ENCODE measurements at places on chromosomes 13 and 19.

- no peak for DNase-seq
Observed at GRCh38 chr19:51354742-51355148, 11.4 kb downstream of the ETFB start.

- peak; percentile 47 for DNase-seq
Observed at GRCh38 chr13:110442930-110443621, 118.4 kb downstream of the RAB20 start.

- DNase-seq: no peak
Observed at GRCh38 chr13:66275416-66275815, 954.7 kb downstream of the PCDH9 start.

DNA sequence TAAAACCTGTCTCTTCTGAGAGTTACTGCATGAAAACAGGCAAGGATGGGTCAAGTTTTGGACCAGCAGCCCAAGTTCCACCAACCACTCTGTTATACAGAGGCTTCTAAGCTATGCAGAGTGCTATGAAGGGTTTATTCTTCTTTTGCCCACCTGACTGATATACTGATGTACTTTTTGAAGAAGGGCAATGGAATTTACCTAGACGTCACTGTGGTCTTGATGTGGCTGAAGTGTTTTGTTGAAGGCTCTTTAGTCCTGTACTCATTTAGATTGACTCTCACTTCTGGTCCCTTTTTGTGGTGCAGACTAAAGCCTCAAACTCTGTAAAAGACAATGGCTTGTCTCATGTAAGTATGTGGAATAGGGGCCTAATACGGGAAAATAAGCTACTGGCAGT, 92.0 kb downstream of the DGKH start:
- no peak for DNase-seq

DNA sequence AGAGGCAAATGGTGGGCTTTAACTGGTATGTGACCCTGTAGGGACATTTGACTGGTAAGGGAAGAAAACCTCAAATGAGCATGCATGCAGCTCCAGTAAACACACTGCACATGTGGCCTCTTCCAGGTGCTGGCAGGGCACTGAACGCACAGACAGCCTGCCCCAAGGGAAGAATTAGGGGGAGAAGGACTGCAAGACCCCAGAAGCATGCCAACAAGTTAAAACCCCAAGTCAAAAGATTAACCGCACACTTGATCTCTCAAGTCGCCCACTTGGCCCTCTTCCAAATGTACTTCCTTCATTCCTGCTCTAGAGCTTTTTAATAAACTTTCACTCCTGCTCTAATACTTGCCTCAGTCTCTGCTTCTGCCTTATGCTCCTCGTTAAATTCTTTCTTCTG, 46.9 kb upstream of the SLITRK1 start:
- no peak for DNase-seq

- no peak for DNase-seq
Observed at GRCh38 chr13:39266426-39266825, 228.2 kb downstream of the NHLRC3 start.

DNA sequence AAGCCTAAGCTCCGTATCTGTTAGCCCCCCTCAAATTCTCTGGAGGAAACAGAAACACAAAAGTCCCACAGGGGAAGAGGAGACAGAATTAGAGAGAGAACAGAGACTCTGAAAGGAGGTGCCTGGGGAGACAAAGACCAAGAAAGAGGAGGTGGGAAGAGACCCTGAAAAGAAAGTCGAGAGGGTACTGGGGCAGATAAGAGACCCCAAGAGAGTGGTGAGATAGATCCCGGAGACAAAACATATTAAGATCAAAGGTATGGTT, 915 bp upstream of the GRWD1 start:
- no peak for DNase-seq

DNA sequence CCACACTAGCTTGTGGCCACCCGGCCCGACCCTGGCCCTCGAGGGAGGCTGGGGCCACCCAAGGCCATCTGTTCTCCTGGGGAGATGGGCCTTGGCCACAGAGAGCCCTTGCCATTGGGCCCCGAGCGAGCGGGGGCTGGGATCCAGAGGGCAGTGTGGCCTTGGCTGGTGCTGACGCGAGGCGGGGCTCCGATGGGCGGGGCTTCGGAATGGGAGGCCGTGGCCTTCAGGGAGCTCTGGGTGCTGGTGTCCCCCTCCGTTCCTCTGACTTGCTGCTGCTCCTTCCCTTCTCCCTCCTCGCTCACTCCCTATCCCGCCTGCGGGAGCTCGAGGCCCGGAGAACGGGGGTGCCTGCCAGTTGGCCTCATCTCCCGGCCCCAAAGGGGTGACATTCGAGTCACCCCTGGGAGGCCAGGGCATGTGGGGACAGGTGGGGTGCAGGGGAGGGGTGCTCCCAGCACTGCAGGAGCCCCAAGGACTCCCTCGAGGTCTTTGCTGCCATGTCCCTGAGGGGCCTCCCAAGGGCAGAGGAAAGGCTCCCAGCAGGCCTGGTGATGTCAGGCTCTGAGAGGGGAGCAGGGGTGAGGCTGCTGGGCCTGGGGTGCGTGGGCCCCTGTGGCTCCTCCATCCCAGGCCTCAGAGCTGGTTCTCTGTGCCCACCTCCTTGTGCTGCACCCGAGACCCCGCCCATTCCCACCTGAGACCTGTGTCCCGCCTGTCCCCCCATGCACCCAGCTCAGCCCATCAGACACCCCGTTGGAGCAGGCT, 4.2 kb downstream of the NCLN start:
- no peak for DNase-seq

GRCh38 chr13:42014119-42014518, 34.3 kb upstream of the DGKH start:
- no peak for DNase-seq

DNA sequence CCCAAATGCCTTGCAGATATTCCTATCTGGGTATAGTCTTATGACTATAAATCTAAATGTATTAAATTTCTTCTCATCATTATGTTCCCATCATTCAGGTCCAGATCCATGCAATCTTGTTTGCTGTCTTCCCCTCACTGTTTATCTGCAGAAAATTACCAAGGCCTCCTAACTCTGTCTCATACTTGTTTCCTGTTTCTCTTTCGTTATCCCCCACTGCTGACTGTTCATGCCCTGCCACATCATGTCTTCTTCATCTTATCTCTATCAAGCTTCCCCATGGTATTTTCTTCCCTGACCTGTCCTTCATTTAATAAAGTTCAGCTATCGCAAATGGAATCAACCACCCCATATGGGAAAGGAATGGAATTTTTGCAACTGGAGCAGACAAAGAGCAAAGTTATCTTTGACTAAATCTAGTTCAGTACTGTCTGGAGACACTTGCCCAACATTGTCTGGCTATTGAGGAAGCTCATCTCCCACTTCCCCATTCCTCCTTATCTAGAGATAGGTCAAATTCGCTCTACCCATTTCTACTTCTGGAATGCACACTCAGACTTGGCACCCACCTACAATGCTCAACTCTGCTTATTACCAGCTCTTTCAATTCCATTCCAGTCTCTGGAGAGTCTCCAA, 1358.1 kb downstream of the EFNB2 start:
- DNase-seq: peak; percentile 53

DNA sequence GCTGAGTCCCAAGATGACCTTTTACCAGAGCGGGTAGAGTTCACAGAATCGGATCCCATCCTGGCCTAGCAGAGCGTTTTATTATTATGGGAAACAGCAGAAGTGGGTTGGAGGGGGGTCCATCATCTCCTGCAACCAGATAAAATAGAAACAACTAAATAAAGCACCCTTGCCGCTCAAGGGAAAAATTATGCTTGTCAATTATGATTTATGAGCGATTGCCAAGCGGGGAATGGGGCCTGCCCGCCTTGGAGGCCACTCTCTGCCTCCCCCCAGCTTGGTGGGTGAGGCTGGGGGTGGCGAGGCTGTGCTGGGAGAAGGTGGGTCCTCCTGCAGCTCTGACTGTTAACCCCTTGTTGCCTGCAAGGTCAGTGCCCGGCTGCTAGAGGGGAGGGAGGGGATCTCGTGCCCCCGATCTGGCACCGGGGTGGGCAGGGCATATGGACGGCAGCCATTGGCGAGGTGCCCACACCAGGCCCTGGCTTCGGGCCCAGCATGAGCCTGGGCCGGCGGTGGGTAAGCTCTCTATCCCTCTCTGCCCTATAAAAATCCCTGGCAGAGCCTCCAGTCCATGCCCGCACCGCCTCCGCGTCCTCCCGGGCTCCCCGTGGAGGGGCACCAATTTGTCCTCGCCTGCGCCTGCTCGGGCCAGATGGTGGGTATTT, 129.1 kb downstream of the URI1 start:
- DNase-seq: no peak

DNA sequence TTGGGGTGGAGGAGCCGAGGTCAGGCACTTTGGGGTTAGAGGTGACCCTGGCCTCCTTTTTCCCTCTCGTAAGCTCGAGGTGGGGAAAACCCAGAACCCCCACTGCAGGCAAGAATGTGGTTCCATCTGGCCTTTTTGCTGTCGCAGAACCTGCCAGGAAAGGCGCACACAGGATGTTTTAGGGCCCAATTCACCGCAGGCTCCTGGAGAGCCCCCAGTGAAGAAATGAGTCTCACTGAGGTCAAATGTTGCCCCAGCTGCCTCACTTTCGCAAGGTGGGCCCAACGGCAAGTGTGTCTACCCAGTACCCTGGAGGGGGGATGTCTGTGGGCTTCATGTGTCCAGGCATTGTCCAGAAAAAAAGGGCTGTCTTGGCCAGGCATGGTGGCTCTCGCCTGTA, 61.8 kb downstream of the PEX11G start:
- DNase-seq: no peak

DNA sequence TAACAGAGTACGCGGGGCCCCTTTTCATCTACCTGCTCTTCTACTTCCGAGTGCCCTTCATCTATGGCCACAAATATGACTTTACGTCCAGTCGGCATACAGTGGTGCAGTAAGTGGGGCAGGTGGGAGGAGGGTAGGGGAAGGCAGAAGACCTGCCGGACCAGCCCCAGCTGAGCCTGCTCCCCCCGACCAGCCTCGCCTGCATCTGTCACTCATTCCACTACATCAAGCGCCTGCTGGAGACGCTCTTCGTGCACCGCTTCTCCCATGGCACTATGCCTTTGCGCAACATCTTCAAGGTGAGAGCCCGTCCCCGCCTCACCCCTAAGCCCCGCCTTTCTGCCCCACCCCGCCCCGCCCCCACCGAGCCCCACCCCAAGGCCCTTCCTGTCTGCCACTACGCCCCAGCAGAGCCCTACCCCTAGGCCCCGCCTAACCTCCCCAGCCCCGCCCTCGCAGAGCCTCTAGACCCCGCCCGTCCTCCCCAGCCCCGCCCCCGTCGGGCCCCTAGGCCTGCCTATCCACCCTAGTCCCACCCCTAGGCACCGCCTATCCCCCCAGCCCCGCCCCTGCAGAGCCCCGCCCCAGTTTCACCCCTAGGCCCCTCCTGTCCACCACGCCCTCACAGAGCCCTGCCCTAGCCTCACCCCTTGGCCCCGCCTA, 7.7 kb downstream of the NDUFB7 start:
- DNase-seq: peak; percentile 71

- no peak for DNase-seq
Observed at GRCh38 chr13:60435762-60436374, 38.8 kb downstream of the TDRD3 start.

DNA sequence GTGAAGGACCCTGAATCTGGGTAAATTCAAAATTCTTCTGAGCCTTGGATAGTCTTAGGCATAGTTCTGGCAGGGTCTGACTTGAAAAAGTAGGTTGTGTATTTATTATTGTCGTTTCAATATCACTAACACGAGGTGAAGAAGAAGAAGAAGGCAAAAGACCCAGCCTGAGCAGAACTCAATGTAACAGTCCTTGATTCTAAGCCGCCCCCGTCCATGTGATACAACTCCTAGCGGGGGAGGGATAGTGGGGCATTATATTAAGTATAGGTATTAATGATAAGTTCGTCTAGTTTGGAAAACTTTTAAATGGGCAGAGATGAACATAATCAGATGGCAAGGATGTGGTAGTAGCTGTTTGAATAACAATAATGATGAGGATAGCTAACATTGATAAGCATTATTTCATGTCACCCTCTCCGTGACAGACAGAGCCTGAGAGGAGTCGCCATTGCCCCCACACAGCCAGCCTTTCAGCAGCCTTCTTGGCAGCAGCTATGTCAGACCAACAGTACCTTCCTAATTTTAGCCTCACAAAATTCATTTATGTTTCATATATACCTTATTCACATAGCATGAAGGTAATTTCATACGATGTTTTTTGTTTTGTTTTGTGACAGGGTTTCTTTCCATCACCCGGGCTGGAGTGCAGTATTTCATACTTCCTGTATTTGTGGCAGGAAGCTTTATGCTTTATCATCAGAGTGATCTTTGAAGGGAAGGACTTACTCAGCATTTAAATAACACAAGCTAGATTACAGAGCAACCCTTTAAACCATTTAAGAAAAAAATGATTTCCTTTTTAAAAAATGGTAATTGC, 64.4 kb upstream of the NPAS1 start:
- peak; percentile 69 for DNase-seq

DNA sequence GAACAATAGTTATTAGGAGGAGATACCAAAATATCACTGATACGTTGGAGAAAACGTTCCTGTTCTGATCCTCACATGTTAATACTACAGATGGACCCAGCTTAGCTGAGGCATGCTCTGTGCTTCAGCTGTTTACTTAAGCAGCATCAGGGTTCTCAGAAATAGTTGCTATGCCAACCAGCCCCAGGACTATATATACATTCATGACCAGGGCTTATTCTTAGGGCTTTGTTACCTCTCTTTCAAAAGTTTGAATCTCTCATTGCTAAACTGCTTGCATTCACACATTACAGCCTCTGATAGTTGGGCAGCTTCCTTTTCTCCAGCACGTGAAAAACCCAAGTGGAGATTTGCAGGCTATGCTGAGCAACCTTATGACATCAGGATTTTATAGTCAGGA, 800.4 kb downstream of the DIAPH3 start:
- DNase-seq: no peak

- no peak for DNase-seq
Observed at GRCh38 chr13:39210961-39211534, 172.8 kb downstream of the NHLRC3 start.

DNA sequence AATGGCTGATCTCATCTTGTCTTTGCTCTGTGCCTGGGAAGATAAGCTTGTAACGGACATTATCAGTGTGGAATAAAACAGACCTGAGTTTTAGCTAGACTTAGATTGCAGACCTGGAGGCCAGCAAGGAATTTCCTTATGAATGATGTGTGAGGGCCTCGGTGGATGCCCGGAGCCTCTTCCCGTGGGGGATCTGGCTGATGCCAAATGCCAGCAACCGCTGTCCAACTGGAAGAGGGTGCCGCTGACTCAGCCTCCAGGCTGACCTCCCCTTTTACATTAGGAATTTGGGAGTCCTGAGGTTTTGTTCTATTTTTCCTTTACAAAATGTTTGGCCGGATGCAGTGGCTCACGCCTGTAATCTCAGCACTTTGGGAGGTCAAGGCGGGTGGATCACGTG, 19.6 kb upstream of the LILRA2 start:
- no peak for DNase-seq

DNA sequence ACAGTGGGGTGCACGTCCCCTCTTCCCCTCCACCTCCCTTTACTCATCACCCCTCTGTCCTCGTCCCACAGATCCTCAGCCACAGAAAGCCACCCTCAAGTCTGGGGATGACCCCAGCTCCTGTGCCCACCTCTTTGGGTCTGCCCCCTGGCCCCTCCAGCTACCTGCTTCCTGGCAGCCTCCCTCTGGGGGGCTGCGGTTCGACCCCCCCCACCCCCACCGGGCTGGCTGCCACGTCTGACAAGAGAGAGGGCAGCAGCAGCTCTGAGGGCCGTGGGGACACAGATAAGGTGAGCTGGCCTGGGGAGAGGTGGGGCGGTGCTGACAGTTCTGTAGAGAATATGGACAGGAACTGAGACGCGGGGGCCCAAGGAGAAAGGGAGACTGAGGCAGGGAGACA, 11.1 kb downstream of the IRF3 start:
- DNase-seq: no peak

GRCh38 chr13:81757348-81757970, 1416.5 kb upstream of the SPRY2 start:
- no peak for DNase-seq

- no peak for DNase-seq
Observed at GRCh38 chr13:49450105-49450819, 6.2 kb downstream of the SETDB2 start.

- DNase-seq: no peak
Observed at GRCh38 chr19:5308451-5309437, 31.9 kb downstream of the PTPRS start.
